ENCODE measurements at places on chromosomes 11 and 22.

DNA sequence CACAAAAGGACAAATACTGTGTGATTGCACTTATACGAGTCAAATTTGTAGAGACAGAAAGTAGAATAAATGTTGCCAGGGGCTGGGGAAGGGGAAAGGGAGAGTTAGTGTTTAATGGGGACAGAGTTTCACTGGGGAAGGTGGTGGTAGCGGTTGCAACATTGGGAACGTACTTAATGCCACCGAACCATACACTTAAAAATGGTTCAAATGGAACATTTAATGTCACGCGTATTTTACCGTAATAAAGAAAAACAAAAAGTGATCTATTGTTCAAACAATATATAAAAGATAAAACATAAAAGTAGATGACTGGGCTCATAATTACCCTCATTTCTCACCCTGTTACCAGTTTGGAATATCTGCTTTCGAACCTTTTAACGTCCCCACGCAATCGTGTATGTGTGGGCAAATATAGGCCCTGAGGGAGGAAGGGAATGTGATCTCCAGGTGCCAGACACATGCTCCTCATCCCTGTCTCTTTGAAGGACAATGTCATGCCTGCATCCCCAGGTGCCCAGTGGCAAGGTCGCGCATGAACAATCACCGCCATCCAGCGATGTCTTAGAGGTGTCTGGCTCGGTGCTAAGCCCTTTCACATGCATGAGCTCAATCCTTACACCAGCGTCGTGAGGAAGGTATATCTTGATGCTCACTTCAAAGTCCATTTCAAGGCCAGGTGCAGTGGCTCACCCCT, 35.3 kb downstream of the LIF start:
- peak; percentile 12 for DNase-seq

DNA sequence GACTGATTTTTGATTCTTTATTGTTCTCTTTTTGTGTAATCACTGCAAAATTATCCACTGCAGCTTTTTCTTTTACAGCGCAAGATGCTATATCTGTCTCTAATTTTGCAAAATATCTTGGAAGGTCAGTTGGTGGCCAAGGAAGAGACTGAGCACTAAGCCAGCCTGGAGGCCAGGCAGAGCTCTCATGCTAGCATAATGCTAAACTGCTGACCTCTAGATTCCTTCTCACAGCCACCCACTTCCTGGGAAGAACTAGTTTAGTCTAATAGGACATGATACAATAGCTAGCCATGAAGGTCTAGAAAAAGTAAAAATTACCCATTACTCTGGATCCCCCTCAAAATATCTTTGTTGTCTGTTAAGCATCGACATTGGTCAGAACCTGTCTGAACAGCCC, 227.2 kb upstream of the ARHGAP20 start:
- no peak for DNase-seq

DNA sequence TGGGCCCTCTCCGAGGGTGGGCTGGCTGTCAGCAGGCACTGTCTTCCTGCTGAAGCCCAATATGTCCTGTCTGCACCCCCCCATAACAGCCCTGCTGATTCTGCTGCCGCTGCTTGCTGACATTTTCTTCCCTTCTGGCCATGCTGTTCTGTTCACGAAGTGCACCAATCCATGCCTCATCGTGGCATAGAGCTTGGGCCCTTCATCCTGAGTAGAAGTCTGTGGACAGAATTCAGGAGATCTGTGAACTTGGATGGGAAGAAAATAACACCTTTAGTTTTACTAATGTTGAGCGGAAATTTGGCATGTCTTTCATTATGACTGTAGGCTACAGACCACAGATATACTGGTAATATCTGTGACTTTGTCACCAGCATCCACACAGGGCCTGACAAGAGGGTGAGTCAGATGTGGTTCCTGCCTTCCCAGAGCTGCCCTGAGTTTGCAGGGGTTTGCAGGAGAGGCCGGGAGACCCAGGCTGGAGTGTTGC, 14.1 kb upstream of the KIAA0930 start:
- DNase-seq, result no peak

- no peak for DNase-seq
These were observed 338.3 kb downstream of the TBC1D22A start for GRCh38 chr22:47100646-47101200.

DNA sequence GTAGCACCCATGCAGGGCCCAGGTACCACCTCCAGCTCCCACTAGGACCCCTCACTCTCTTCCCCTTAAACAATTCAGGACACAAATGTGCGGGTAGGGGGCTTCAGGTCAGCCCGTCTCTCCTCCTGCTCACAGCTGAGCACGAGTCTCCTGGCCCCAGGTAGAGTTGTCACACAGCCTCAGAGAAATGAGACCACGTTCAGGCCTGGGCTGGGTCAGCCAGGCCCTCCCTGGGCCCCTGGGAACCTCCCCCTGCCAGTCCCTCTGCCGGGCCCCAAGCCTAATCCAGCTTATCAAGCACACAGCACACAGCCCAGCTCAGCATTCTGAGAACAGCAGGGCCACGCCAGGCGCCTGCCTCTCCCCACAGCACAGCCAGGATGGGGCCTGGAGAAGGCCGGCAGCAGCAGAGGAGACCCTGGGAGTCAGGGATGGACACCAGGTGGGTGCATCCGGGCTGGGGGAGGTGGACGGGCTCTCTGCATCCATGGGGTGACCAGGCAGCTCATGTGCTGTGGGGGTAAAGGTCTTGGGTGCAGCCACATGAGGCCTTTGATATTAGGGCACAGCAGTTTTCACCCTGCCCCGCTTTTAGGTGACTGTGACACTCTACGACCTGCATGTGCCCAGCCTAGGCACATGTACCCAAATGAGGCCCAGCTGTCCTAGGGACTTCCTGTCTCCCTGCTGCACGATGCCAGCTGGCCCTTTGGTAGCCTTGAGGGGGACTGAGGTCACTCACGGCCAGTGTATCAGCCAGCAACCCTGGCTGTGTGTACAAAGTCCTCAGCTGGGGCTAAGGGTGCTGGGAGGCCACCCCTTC, 87.0 kb downstream of the MORC2 start:
- DNase-seq, result peak; percentile 77

DNA sequence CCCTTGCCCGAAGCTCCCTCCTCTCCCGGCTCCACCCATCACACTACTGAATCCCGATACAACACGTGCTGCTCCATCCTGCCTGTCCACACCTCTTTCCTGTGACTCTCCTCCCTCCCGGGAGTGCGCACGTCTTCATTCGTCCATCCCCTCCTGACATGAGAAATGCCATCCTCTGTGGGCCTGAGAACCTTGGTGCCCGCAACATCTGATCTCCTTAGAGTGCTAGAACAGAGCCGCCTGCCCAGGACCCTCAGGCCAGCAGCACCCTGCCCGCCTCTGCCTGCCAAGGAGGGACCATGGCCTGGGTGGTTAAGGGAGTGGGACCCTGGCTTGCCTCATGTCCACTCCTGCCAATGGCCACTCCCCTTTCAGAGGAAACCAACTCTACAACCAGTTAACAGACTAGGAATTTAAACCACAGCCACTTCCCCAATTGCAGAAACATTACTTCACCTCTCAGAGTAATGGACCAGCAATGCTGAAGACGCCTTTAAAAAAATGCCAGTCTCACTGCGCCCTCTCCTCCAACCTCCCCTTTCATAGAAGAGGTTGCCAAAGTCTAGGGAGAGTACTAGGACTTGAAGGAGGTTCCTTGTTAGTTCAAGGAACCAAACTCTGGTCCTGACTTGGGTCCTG, 466.3 kb downstream of the OPCML start:
- peak; percentile 41 for DNase-seq

- no peak for DNase-seq
These were observed 75.0 kb upstream of the PRODH start for GRCh38 chr22:19011075-19011474.
